ENCODE measurements at places on chromosomes 12 and 14. TPM values are rescaled to one million over a fixed set of nuclear protein-coding genes. Genes with fewer than 3 reads are reported as not detected.

DNA sequence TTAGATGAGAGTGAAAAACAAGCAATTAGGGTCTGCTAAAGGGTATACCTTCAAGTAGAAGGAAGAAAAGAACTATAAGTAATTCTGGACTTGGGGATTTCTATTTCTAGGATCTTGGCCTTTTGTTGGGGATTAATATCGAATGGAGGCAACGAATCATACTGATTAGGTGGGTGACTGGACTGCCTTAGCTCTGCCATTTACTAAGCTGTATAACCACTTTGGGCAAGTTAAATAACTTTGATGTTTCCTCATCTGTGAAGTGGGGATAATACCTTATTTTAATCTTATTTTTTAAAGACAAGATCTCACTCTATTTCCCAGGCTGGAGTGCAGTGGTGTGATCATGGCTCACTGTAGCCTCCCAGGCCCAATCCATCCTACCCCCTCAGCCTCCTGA is 6.6 kb downstream of the IKBIP start:
- no peak for DNase-seq

The ENDOU gene
- not detected for total RNA-seq

The ADAMTS20 gene
- total RNA-seq, result not detected

The GPR84 gene
- not detected for total RNA-seq

GRCh38 chr14:91219517-91220389 is 24.8 kb downstream of the GPR68 start:
- no peak for DNase-seq

DNA sequence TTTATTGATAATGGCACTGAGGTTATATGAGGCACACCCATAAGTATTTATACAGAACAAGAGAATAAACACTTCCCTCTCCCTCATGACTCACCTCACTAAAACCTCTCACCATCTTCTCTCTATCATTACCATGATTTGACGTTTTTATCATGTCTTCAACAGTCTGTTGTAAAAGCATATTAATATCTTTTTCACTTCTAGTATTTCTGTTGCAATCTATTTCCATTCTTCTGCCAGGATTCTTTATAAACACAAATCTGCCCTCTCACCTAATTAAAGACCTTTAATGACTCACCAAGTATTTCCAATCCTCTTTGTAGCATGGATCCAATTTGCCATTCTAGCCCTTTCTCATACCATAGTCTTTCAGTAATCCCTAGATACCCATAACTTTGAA is 527.7 kb downstream of the SLC16A7 start:
- DNase-seq, result no peak

The SSTR1 gene
- total RNA-seq, result 1.2 TPM

DNA sequence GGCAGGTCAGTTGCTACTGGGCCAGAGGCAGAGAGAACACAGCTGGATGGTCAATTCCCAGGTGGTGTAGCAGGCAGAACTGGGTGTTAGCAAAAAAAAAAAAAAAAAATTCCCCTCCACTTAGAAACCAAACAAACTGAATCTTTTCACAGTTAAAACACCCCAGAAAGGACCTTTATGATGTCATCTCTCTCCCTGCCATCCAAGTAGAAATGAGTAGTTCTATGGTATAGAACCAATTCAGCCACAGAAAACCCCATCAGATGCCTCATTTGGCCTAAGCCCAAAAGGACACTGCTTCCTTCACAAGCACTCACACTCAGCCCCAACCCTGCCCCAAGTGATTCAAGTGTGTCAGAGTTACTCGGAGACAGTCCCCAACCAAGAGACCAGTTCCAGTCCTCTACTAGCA is 230.8 kb downstream of the DPF3 start:
- no peak for DNase-seq

- DNase-seq, result no peak
These were observed 188.1 kb downstream of the SLC5A8 start for GRCh38 chr12:101021911-101022388.

DNA sequence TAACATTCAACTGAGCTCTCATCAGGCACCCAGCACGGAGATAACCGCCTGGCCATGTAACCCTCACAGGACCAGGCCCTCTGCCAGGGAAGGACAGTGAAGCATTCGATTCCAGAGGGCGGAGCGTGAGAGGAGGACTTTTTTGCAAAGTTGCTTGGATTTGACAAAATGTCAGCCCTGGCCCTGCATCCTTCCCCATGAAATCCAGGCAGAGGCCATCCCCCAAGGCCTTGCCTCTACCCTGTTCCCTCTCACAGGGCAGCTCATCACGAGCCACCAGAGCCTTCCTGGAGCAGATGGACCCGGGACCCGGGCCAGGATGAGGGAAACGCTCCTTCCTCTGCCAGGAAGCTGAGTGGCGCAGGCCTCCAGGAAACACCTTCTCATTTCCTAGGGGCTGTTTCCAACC is 17.0 kb downstream of the CAMKK2 start:
- no peak for DNase-seq

GRCh38 chr12:95804291-95804690 is 13.7 kb upstream of the NTN4 start:
- DNase-seq, result no peak

DNA sequence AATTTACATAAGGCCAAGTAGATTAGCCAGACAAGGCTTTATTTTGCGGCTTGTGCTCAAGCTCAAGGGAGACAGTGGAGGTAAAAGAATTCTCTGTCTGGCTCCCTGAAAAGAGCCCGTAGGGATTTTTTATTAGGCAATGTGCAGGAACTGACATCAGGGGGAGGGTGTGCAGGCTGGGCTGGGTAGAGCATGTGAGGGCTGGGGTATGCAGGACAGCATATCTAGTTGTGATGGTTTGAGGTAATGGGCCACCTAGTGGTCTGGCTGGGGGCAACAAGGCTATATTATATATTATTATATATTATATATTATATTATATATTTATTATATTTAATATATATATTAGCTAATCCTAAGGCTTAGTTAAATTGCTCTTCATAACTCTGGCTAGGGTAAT is 102.1 kb downstream of the TMEM117 start:
- no peak for DNase-seq

DNA sequence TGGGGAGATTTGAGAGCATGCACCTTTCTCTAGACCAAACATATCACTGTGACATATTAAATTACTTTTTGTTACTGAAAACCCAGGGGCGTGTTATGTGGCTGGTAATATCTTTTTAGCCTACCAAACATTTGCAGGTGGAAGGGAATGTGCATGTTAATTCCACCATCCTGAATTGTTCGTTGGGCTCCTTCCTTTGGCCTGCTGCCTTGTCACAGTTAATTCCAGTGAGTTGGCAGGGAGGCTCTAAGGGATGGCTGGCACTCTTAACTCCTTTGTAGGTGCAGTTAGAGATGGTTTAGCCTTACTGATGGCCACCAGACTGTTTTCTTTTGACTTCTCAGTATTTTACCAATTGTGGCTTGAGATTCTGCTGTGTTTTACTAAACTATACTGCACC is 64.5 kb downstream of the DIP2B start:
- DNase-seq, result no peak

- peak; percentile 87 for DNase-seq
These were observed 631 bp downstream of the RESF1 start for GRCh38 chr12:31959701-31960391.

DNA sequence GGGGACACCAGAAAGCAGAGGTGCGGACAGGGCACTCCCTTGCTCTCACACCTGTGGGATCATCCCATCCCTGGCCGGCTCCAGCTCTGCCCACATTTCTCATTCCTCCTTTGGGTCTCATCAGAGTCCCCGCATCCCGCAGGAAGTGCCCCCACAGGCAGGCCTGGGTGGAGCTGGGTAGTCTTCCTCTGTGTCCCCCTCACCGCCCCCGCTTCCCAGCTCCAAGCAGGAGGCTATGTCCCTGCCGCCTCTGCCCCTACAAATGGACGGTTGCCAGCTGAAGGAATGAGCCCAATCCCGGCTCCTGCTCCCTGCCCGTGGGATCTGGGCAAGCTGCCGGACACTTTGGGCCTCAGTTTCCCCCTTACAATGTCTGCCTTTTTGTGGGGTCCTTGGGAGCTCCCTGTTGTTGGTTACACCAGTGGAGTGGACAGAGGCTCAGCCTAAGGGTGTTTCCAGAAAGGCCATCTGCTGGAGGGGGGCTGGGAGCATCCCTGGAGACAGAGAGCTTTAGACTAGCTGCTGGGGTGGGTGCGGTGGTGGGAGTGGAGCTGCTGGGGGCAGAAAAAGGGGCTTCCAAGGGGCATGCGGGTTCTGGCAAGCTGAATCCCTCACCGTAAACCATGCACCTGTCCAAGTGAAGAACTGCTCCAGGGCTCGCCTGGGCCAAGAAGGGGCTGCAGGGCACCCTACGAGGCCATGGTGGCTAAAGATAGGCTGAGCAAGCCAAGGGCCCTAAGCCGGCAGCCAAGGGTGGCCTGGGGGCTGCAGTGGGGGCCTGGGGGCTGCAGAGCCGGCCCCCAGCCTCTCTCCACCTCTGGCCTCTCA is 7.9 kb upstream of the GPR132 start:
- no peak for DNase-seq

DNA sequence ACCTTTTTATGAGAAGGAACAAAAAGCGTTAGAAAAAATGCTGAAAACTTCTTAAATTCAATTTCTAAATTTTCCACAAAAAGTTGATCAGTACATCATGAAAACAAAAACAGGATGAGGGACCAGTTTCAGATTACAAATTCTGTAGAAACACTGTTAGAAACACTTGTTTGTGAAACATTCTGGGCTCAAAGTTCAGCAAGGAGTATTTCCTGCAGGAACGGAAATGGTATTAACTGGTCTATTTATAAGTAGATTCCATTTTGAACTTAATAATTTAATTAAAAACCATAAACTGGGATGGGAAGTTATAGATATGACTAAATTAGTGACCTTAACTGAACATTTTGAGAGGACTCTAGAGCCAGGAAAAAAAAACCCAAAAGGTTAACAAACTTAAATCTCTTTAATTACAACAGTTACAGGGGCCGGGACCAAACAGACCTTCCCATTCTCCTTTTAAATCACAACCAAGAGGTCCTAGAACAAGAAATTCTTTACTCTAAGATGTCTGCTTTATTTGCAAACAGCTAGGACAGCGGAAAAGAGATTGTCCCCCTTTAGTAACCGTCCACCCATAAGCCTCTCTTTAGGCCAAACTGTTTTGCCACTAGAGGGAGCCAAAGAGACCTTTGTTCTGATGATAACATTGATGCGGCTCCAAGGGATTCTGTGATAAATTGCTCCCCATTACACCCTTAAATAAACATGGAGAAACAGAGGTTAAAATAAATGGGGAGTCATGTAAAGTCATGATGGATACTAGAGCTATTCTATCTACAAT is 69.0 kb upstream of the RERGL start:
- DNase-seq, result no peak

GRCh38 chr14:53509276-53510244 is 356.4 kb upstream of the DDHD1 start:
- peak; percentile 88 for DNase-seq

- no peak for DNase-seq
These were observed 441 bp downstream of the PDE3A start for GRCh38 chr12:20368651-20369304.

The RNASE13 gene
- not detected for total RNA-seq

The NIN gene
- 56.0 TPM for total RNA-seq
